ENCODE measurements at places on chromosomes 3 and 15. TPM values are rescaled to one million over a fixed set of nuclear protein-coding genes. Genes with fewer than 3 reads are reported as not detected.
A peak's percentile ranks its signal among the peaks of the same experiment; 100 is the strongest.

DNA sequence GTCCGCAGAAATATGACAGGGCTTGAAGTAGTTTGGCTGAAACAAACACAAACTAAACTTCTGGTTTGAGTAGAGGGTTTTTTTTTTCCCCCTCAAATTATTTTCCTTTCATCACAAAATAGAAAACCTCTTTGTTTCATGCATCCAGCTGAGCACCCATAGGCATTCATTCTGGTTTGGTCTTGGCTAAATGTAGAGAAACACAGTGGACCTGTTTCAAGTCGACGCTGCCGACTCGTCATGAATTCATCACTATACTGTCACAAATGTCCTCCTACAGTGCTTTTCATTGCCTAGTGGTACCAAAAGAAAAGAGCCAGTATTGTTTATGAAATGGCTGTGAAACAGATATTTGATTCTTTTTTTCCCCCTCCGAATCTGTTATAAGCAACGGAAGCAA, 52.4 kb upstream of the GYG1 start:
- H3K27me3 ChIP-seq = peaks cover 29% of the 10 kb centered on the region
- H3K4me3 ChIP-seq = no peak overlapping the region
- H3K36me3 ChIP-seq = no peaks in the 10 kb centered on the region
- no peaks in the 10 kb centered on the region for H3K4me1 ChIP-seq

GRCh38 chr15:66841953-66842681, 140.1 kb downstream of the SMAD6 start:
- no peak overlapping the region for H3K27ac ChIP-seq
- peaks cover 4% of the 10 kb centered on the region for H3K4me1 ChIP-seq
- DNase-seq = peak; percentile 21

Gene NISCH
- 73.8 TPM for total RNA-seq

Gene PDZRN3
- not detected for total RNA-seq

Data from activated CD4-positive, alpha-beta memory T cell treated with anti-CD3 and anti-CD28 coated beads, Interleukin-2, amount 10 ng/mL, durations not matched to agents 7 days and 5 days (primary cell).